ENCODE measurements at places on chromosomes 16 and 17.

DNA sequence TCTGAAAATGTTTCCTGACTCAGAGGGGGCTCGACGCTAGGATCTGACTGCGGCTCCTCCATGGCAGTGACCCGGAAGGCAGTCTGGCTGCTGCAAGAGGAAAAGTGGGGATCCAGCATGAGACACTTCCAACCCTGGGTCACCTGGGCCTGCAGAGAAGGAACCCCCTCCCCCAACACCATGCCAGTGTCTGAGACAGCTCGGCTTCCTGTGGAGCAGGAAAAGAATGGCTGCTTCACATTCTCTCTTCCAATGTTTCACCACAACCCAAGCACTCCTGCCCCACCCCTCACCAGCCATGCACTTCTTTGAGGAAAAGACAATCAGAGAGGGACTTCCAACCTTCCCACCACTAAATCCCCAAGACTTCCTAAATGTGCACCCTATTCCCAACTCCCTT, 10.8 kb downstream of the TP53 start:
- DNase-seq = no peak

DNA sequence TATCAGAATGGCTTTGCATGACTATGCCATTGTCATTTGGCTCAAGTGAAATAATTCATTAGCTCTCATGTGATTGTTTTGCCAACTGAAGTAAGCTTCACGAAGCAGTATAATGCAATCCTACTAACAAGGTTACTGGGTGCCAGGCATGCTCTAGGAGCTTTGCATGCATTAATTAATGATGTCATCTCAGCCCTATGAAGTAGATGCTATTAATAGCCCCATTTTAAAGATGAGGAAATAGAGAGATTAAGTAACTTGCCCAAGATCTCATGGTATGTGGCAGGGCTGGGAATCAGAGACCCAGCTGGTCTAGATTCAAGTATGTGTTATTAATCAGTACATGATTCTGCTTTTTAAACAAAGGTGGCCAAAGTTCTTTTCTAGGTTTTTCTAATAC, 14.1 kb downstream of the KRT39 start:
- DNase-seq = no peak

- DNase-seq = no peak
Observed at GRCh38 chr16:87747626-87748414, 18.0 kb downstream of the KLHDC4 start.

- DNase-seq = peak; percentile 71
Observed at GRCh38 chr17:78899361-78900260, 3.4 kb downstream of the CEP295NL start.

DNA sequence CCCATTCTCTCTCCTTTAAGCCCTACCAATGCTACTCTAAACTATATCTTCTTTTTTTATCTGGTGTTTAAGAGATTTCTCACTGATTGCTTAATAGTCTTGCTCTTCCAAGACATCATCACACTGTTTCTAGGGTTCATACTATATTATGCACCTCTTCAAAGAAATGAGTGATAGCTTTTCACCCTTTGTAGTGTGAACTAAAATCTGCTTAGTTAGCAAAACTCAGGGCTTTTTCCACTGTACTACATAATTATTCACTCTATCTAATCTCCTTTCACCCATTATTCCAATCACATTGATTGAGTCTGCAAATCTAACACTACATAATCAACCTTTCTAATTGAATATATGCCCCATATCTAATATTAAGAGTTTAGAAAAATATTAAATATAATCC, 456.0 kb upstream of the SOX9 start:
- no peak for DNase-seq

GRCh38 chr17:54493691-54494090, 407.0 kb upstream of the TOM1L1 start:
- no peak for DNase-seq

- DNase-seq = no peak
Observed at GRCh38 chr17:30930495-30930894, 8.8 kb downstream of the ADAP2 start.

GRCh38 chr16:30166202-30166902, 17.1 kb upstream of the CORO1A start:
- peak; percentile 30 for DNase-seq

GRCh38 chr17:72142614-72143013, 21.8 kb downstream of the SOX9 start:
- DNase-seq = no peak

DNA sequence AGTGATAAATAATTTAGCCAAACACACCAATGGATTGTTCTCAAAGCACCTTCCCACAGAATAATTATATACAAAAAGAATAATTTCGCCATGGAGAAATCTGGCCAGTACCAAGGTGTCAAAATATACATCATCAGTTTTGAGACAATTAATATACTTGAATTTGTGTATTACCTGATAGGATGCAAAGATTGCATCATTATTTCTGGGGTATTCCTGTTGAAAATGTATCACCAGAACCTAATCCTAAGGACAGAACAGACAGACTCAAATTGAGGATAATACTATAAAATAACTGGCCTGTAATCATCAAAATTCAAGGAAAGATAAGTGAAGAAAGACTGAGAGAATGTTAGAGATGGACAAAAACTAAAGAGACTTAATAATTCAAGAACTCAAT, 111.9 kb downstream of the MRTFB start:
- no peak for DNase-seq

- DNase-seq = no peak
Observed at GRCh38 chr17:31532081-31532480, 140.6 kb downstream of the RAB11FIP4 start.

GRCh38 chr16:11165894-11166665, 89.9 kb downstream of the SOCS1 start:
- DNase-seq = no peak

- DNase-seq = no peak
Observed at GRCh38 chr17:47095268-47095667, 93.8 kb downstream of the CDC27 start.

DNA sequence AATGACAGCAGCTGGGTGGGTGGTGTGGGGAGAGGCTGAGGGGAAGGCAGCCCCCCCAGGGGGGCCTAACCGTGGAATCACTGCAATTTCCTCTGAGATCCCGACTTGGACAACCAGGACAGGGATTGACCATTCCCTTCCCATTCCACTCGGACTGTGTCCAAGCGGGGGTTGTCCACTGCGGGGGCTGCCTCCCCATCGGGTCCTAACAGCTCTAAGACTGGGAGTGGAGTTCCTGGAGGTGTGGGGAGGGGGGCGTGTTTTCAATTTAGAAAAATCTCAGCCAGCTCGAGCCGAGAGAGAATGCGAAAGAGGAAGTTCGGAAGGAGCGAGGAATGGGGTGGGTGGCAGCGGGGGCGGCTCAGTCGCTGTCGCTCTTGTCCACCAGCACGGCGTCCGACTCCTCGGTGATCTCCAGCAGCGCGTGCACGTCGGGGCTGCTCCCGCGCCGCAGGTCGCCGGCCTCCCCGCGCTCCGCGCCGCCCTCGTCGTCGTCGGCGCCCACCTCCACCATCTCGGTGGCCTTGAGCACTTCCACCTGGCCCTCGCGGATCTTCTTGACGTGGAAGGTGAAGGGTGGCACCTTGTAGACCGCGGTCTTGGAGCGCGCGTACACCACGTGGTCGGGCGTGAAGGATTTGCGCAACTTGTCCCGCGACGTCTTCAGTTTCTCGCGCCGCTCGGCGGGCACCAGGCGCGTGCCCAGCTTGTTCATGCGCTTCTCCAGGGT, 16.2 kb upstream of the STAT3 start:
- DNase-seq = no peak

DNA sequence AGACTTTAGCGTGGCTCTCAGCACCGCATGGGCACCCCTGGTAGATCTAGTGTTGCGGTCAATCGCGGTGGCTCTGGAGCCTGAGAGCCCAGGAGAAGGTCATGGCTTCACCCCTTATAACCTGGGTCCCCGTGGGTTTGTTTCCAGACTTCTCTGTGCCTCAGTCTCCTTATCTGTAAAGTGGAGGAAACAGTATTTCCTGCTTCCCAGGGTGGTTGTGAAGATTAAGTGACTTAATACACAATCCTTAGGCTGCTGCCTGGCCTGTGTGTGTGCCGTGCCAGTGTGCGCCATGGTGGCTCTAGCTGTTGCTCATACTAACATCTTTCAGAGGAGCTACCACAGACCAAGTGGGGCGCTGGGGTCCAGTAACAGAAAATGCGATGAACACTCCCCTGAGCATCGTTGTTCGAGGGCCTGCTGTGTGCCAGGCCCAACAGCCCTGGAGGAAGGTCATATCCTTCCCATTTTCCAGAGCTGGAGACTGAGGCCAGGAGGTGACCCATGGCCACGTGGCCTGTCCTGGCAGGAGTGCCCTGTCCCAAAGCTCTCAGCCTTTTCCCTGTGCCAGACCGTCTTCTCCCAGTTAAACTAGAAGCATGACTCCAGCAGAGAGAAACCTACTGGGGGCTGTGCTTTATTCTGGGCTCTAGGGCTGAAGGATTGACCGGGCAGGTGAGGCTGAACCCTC, 70.1 kb downstream of the CMIP start:
- no peak for DNase-seq

DNA sequence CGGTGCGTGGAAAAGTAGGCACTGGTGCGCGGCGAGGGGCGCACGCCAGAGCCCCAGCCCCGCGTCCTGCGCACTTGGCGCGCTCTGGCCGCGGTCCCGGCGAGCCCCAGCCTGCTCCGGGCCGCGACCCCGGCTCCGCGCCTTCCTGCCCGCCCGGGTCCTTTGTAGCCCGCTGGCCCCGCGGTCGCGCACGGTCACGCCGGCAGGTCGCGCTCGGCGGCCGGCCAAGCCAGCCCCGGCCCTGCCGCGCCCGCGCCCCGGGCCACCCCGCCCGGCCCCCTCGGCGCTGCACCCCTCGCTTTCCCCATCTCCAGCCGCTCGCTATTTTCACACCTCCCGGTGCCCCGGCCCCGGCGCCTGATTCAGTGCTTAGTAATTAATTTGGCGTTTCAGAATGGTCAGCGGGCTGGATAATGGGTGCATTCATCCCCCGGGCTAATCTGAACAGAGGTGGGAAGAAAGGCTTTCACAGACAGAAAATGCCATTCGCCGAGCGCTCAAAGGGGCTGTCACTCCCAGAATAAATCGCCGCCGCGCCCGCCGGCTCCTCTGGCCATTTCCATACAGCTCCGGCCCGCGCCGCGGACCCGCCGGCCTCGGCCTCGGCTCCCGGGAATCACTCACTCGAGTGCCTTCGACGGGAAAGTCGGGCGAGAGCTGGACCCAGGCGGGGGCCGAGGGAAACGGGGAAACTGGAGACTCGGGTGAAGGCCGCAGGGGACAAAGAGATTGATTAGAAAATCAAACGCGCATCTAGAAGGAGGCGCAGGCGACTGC, 17.8 kb upstream of the NTN1 start:
- DNase-seq = no peak

DNA sequence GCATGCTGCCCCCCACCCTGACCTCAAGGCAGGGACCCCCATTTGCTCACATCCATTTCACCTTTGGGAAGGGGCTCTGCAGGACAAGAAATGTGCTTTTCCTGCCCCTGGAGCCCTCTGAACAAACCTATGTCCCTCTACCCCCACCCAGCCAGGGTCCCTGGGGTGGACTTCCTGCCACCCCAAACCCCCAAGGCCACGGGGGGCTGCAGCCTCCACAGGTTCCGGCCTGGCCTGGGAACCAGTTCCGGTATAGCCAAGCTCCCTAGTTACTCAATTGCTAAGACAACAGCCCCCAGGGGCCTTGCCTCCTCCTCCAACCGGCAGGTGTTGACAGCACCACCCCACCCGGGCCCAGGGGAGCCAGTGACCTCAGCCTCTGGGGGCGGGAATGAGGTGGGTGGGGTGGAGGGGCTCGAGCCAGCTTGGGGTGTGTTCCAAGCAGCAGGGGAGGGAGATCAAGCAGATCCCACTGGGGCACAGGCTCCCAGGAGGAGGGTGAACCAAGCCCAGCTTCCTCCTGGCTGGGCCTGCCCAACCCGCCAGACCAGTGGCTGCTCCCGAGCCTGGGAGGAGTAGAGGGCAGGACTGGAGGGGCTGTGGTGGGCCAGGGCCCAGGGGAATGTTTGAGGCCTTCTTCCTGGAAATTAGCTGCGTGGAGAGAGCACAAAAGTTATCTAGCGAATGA, 6.6 kb downstream of the PNMT start:
- DNase-seq = peak; percentile 51

- peak; percentile 53 for DNase-seq
Observed at GRCh38 chr17:73030501-73030921, 62.0 kb downstream of the SLC39A11 start.

GRCh38 chr16:79263425-79263824, 337.1 kb downstream of the MAF start:
- no peak for DNase-seq

GRCh38 chr17:47189732-47190237, 690 bp upstream of the CDC27 start:
- no peak for DNase-seq

- DNase-seq = no peak
Observed at GRCh38 chr16:81524382-81524781, 79.8 kb downstream of the CMIP start.

DNA sequence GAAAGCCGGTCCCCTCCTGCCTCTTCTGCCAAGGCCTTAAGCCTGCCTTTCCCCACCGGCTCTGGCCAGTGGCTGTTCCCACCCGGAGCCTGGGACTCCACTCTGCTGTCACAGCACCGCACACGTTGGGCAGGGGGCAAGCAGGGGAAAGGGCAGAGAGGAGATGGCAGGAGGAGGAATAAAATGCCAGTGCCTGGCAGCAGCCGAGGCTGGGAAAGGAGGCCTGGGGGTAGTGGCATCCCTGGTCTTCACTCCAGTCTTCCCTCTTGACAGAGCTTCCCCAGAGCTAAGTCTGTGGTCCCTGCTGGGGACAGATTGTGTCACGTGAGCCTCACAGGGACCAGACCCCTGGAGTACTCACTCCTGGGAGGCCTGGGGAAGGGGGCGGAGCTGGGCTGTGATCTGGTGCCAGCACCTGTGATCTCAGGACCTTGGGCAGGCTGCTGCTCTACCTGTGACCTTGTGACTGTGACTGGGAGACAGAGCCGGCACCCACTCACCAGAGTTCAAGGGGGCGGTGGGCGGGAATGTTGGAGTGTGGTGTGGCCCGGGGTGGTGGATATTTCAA, 97.2 kb upstream of the GSE1 start:
- DNase-seq = no peak

GRCh38 chr17:64441772-64442540, 7.0 kb upstream of the MILR1 start:
- DNase-seq = peak; percentile 68

DNA sequence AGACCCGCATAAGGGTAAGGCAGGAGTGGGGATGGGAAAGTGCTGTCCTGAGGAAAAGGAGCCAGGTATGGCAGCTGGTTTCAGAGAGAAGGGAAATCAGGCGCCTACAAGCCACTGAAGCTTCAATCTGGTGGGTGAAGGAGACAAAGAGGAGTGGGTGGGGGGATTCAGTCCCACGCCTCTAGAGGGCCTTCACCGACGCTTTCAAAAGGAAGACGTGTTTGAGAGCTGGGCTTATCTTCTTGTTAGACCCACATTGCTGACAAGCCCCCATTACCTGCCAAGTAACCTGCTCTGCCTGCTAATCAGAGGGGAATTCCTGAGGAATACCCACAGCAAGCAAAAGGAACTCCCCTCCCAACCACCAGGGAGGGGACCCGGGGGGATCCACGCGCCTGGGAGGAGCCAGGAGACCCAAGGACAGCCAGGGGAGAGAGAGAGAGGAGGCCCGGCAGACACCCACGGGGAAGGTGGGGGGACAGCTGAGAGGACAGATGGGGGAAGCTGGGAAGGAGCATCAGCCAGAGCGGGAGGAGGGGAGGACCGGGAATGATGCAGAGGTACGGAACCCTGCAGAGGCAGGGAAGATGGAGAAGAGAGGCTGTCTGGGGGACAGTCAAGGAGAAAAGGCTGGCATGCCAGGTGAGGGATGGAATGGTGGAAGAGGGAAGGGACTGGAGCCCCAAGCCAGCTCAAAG, 1.0 kb downstream of the MTMR4 start:
- DNase-seq = no peak

Data from femur (tissue), 1 donor.